ENCODE measurements at places on chromosomes 2 and 18.

DNA sequence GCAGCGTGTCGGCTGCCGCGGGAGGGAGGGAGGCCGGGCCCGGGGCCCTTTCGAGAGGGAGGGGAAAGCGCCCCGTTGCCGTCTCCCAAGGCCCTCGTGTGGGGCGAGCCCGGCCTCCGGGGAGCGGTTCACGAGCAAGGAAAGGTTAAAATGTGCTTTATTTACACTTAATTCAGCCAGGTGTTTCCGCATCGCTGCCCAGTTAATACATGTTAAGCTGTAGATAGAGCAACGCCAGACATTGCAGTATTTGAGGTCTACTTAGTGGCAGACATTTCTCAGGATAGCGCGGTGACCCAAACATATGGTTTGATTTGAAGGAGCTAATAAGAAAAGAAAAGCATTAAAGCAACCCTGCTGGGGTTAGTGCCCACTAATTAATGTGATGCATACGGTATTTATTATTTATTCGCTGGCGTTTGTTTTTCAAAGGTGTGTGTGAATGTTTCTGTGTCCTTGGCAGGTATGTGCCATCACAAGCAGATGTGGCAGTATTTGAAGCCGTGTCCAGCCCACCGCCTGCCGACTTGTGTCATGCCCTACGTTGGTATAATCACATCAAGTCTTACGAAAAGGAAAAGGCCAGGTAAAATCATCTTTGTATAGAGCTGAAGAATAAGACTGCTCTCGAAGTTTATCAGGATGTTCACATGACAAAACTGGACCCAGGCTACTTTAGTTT lies 571 bp downstream of the EEF1B2 start:
- DNase-seq, result no peak

- peak; percentile 12 for DNase-seq
Measured at GRCh38 chr2:16745466-16745865, 79.8 kb upstream of the CYRIA start.

DNA sequence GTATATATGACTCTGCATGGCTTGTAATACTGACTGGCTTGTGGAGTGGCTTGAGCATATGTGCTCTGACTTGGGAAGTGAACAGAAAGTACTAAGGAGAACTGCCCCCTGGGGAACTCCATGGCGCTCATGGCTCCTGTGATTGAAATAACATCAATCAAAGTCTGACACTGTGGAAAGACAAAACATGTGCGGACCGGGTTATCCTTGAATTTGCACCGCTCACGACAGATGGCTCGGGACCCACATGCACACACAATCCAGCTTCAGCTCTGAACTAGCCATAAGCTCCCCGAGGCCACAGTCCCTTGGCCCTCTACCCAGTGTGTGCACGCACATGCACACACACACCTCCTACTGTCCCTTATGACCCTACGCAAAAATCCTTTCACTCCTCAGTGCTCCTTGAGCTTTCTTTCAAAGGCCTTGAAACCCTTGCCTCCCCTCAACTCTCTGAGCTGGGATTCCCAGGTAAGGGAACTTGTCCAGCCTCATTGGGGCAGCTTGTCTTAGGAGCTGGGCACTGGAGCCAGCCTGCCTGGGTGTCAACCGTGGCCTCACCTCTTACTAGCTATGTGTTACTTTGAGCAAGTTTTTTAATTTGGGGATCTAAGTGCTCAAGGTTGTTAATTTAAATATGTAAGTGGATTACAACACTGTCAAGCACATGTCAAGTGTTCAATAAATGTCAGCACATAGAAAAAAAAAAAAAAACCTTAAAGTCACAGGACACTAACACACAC lies 43.6 kb downstream of the MRPS5 start:
- no peak for DNase-seq

DNA sequence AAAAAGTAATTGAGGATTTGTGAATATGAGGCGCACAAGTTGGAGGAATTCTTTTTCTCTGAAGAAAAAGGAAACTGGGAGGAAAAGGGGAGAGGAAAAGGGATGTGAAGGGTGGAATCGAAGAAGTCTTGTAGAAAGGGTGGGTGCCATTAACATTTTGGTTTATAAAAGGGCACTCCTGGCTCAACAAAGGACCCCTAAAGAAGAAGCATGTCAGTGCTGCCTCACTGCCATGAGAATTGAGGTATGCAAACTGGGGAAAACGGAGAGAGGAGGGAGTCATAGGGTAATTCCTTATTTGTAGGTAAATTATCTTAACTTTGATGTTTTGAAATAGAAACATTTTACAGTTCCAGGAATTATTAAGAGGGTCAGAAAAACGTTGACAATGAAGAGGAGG lies 207.2 kb downstream of the NAPG start:
- no peak for DNase-seq

DNA sequence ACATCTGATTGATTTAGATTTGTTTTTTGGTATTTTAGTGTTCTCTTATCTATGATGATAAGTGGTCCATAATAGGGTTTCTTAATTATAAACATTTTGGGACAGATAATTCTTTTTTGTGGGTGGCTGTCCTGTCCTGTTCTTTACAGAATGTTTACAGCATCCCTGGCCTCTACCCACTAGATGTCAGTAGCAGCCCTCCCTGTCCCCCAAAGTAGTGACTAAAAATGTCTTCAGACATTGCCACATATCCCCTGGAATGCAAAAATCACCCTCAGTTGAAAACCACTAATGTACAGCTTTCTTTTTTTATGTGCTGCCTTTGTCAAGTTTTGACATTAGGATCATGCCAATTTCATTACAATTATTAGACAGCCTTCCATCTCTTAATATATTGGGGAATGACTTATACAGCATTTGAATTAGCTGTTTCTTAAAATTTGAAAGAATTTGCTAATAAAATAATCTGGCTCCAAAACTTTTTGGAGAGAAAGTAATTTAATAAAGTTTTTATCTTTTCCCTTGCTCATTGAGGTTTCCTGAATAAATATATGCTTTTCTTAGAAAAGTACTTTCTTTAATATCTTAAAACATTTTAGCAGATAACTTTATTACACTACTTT lies 19.5 kb downstream of the WIPF1 start:
- no peak for DNase-seq

- no peak for DNase-seq
Measured at GRCh38 chr2:165924946-165925345, 28.6 kb downstream of the TTC21B start.

DNA sequence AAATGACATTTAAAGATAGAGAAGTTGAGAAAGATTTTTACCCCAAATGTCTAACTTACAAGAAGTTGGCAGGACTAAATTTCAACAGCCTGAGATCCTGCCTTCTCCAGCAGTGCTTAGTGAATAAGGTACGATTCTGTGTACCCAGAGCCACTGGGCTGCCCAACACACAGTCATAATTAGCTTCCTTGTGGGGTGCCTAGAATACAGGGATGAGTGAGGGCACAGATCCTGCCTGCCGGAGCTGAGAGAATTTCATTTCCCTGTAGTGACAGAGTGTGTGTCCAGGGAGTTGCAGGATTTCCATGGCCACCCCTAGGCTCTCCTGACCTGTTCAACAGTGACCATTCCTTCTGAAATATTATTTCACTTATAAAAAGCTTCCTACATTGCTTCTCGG lies 27.0 kb downstream of the GREB1 start:
- DNase-seq, result no peak

DNA sequence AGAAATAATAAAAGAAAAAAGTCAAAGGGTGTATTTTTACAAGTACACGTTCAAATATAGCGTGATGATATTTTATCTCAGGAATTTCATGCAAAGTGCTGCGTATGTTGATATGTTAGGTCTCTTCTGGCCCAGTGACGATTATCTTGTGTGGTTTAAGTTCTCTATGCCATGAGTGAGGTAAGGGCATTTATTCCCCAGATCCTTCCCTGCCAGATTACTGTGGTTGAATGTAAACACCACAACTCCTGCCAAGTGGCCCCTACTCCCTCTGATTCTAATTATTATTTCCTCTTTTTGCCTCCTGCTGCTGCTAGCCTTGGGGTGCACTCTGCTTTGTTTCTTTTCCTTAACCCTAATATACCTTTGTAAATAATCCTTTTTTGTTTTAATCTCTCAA lies 12.2 kb downstream of the SCN2A start:
- no peak for DNase-seq

DNA sequence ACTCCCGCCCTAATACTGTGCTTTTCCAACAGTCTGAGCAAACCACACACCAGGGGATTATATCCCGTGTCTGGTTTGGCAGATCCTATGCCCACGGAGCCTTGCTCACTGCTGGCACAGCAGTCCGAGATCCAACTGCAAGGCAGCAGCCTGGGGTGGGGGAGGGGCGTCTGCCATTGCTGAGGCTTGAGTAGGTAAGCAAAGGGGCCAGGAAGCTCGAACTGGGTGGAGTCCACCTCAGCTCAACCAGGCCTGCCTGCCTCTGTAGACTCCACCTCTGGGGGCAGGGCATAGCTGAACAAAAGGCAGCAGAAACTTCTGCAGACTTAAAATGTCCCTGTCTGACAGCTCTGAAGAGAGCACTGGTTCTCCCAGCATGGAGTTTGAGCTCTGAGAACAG lies 44.2 kb downstream of the LNPK start:
- no peak for DNase-seq

DNA sequence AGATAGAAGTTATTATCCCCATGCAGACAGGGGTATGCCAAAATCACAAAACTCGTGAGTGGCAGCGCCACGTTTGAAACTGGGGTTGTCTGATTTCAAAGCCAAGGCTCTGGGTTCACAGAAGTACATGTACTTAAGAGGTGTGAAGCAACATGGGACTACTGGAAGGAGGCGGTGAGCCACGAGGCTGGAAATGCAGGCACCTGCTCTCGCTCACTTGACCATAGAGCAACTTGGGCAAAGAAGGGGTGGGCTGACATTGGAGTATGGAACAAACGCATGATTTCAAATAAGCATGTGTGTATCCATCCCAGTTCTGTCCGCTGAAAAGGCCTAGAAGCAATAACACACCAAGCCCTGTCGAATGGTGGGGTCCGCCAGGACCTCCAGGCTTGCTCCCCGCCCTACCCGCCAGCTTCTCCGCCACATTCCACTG lies 593 bp upstream of the ACTR2 start:
- no peak for DNase-seq

GRCh38 chr2:207768168-207768865 lies 1.4 kb downstream of the FZD5 start:
- peak; percentile 44 for DNase-seq

GRCh38 chr18:74722237-74722636 lies 124.6 kb downstream of the ZNF407 start:
- no peak for DNase-seq

GRCh38 chr2:239394346-239394945 lies 6.4 kb downstream of the HDAC4 start:
- DNase-seq, result no peak

DNA sequence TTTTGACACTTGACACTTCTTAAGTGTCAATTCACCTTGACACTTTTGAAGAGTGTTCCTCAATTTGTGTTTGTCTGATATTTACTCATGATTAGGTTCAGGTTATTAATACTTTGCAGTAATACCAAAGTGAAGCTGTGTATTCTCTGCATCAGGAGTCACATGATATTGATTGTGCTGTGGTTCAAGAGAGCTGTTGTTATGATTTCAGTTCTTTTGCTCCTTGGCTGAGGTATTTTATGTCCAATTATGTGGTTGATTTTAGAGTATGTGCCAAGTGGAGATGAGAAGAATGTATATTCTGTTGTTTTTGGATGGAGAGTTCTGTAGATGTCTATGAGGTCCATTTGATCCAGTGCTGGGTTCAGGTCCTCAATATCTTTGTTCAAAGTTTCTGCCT lies 17.2 kb downstream of the EHBP1 start:
- no peak for DNase-seq

DNA sequence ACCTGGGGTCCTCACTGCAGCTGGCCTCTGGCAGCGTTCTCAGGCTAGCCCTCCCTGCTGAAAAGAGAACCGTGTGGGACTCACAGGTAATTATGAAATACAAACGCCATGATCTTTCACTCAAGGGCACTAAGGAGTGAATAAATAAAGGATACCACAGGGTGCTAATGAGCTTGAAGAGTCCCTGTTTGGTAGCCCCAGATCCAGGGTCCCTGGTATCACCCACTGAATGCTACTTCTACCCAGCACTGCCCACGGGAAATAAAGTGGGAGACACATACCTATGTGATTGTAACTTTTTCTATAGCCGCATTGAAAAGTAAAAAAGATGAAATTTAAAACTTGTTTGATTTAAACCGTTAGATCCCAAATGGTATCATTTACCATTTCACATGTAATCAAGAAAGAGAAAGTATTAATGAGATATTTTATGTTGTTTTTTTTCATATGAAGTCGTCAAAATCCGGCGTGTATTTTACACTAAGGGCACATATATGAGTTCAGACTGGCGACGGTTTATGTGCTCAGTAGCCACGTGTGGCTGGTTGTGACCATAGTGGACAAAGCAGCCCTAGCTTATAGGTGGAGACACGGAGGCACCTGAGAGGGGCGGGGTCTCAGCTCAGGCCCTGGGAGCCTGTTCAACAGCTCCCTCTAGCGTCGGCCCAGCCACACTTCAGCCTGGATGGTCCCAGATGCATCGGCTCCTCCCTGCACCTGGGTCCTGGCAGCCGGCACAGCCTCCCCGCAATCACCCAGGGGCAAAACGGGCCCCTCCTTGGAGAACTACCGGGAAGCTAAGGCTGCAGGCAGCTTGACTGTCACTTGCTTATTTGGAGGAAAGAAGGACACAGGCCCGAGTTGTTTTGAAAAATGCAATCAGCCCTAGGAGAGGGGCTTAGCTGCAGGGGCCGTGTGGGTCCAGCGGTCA lies 39.2 kb downstream of the ODC1 start:
- peak; percentile 86 for DNase-seq

DNA sequence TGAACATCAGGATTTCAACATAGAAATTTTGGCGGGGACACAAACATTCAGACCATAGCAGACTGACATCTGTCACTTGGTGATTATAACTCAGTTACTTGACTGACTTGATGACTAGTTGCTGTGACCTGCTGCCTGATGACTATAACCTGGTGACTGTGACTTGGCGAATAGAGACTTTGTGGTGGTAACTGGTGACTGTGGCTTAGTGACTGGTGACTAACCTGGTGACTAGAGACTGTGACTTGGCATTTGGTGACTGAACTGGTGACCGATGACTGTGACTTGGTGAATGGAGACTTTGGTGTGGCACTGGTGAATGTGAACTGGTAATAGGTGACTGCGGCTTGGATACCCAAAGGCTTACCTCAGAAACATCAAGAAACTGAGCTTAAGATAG lies 563.1 kb upstream of the FAM98A start:
- DNase-seq, result no peak

DNA sequence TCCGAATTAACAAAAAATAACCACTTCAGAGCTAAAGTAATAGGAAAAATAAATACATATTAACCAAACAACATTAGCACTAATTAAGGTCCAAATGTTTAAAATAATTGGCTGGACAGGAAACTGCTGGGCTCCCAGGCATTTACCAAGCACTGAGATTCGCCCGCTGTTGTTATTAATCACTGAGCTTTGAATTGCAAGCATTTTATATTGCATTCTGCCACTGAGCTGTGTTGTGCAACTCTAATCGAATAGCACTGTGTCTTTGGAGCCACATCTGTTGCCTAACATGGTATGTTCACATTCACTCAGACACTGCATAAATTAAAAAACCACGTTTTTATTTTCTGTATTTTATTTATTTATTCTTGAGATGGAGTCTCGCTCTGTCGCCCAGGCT lies 88.9 kb downstream of the SOWAHC start:
- no peak for DNase-seq

- peak; percentile 76 for DNase-seq
Measured at GRCh38 chr2:70789304-70790135, 923 bp downstream of the FIGLA start.
